Fibroblast of skin of right biceps (primary cell): ENCODE measurements at places on chromosomes 2 and 18.

DNA sequence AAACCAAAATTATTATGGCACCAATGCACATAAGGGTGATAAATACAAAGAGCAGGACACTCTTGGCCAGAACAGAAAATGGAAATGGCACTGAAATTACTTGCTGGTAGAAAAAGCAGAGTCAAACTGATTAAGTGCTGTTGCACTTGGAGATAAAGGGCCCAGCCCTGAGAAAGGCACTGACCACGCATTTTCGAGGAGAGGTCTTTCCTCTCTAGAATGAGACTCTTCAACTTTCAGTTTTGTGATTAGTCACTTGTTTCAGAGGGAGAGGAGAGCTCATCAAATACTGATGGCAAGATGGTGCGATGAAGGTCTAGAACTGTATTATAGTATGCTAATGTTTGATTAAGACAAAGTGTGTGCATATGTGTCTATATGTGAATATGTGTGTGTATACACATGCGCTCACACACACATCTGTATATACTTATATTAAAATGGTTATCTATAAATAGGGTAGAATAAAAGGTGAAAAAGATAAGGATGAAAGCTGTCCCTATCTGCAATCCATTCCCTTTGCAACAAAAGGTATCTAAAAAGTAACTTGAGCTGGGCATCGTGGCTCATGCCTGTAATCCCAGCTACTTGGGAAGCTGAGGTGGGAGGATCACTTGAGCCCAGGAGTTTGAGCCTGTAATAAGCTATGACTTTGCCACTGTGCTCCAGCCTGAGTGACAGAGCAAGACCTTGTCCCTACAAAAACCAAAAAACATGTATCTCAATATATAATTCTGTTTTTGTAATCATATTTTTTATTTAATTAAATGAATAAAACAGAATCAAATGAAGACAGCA is 48.8 kb upstream of the ZDBF2 start:
- DNase-seq: no peak

GRCh38 chr2:80461505-80462197 is 157.1 kb upstream of the LRRTM1 start:
- no peak for DNase-seq

- DNase-seq: no peak
These were observed 1.1 kb downstream of the SERPINB10 start for GRCh38 chr18:63908858-63909257.

GRCh38 chr2:15773846-15774245 is 166.5 kb upstream of the MYCN start:
- no peak for DNase-seq

- no peak for DNase-seq
These were observed 64.0 kb downstream of the NDUFA10 start for GRCh38 chr2:239960929-239961661.

DNA sequence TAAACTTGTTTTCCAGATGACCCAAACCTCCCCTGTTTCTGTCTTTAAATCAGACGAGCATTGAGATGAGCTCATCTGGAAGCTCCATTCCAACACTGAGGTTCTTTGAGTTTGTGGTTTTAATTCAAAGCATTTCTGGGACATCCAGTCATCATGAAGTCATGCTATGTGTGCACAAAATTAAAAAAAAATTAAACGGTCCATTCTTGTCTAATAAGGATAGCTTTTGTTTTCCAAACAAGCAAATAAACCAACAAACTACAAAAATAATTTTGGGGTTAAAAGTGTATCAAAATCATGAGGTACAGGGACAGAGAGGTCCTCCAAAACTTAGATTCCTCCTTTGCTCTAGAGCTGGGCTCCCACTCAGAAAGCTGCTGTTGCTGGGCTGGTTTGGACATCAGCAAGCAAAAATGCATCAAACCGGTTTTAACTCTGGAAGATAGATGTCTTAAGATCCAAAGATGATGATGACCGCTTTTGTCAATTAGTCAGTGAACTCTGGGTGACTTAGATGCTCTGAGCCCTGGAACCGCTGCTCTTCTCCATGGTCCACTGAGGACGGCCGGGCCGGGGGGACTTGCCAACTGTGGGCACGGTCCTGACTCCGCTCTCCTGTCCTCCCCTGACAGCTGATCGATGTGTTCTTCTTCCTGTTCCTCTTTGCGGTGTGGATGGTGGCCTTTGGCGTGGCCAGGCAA is 65.4 kb downstream of the TRPM8 start:
- peak; percentile 96 for DNase-seq

GRCh38 chr2:196251132-196251531 is 79.8 kb upstream of the STK17B start:
- DNase-seq: no peak
